Activated CD4-positive, alpha-beta T cell treated with anti-CD3 and anti-CD28 coated beads for 36 hours (primary cell): ENCODE measurements at places on chromosomes 13 and 19.

DNA sequence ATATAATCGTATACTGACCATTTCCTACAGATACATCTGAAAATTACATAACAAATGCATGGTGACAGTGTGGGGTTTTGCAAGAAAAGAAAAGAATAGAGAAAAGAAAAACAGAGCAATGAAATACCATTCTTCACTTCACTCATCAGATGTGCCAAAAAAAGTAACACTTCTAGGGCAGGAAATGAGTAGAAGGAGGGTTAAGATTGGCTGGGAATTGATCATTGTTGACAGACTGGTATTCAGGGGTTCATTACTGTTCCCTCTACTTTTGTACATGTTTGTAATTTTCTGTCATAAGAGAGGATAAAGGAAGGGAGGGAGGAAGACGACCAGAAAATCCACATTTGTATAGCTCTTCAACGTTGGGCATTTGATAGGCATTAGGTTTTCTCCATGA is 31.5 kb downstream of the ABCC4 start:
- no peak for DNase-seq

GRCh38 chr19:1189419-1189818 is 15.4 kb upstream of the SBNO2 start:
- DNase-seq = peak; percentile 85

DNA sequence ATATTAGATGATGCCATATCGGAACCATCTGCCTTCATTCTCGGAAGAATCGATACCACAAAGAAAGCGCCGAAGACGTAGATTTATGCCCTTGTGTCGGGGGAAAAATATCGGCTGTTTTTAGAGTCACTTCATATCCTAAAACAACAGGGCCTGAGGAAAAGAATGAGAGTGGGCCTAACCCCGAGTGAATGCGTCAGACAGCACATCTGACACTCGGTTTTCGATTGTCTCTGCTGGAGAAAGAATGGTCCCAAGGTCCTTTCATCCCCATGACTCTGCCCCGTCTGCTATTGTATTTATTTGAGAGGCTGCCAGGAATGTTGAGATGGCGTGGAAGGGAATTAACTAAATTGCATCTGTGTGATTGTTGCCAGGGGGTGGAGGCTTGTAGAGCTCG is 46.1 kb downstream of the CHST8 start:
- no peak for DNase-seq

- no peak for DNase-seq
Measured at GRCh38 chr19:52679598-52679997, 41.4 kb upstream of the ZNF83 start.

DNA sequence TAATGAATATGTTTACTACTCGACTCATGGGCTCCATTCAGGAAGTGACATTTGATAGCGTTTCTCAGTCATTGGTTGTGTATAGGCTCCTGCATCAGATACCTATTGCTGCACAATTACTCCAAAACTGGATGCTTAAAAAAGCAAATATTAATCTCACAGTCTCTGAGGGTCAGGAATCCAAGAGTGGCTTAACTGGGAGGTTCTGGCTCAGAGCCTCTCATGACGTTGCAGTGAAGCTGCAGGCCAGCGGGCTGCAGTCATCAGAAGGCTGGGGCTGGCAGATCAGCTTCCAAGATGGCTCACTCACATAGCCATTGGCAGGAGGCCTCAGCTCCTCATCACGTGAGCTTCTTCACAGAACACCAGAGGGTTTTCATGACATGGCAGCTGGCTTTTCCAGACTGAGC is 525.1 kb upstream of the NBEA start:
- DNase-seq = no peak

DNA sequence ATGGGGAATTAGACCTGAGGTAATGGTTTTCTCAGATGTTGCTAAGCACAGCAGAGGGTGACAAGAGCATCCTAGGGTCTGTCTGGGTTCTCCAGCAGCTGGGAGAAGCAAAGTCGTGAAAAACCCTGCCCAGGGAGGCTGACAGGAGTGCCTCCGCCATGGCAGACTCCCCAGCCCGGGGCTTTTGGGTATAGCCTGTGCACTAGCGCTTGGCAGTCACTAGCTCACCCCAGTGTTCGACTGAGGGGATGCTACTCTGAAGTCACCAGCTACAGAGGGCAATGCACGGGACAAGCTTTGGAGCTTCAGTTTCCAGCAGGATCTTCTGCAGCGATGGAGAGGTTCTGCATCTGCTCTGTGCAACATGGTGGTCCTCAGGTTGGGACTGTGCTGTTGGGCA is 87.5 kb downstream of the ING1 start:
- peak; percentile 25 for DNase-seq

- no peak for DNase-seq
Measured at GRCh38 chr19:18659281-18660050, 22.6 kb downstream of the KLHL26 start.

DNA sequence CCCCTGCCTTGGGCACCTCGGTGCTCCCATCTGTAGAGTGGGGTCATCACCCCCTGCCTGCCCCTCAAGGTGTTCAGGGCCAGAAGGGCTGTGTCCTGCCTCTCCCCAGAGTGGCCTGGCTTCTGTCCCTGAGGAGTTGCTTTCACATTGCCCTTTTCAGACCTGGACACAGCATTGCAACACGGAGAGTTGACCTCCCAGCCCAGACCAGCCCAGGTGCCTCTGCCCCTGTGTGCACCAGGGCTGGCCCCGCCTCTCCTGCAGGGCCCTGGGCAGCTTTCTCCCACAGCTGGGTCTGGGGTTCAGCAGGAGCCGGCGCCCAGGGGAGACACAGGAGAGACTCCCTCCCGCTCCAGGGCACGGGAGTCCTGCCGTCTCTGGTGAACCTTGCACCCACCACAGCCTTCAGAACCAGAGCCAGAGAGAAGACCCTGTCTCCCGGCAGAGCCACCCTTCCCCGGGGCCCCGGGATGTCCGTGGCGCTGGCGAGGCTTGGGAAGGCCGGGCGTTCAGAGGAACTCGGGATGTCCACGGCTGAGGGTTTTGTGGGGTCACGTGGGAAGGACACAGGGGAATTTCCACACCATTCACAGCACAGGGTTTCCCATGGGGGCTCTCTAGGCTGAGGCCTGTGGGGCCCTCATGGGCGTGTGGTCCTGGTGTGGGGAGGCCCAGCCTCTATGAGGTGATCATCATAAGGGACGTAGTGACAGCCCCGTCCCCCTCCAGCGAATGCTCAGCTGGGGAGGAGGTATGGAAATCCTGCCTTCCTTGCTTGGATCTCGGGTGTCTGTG is 23.2 kb downstream of the C13orf46 start:
- no peak for DNase-seq

DNA sequence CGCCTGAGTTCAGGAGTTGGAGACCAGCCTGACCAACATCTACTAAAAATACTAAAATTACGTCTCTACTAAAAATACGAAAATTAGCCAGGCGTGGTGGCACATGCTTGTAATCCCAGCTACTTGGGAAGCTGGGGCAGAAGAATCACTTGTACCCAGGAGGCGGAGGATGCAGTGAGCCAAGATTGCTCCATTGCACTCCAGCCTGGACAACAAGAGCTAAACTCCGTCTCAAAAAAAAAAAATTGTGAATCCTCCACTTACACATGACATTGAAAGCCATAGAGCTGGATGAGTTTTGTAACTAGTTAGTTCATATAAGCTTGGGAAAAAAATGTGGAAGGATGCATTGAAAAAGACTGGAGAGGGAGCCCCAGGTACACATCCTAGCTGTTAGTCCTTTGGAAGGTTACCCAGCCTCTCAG is 452 bp upstream of the PSMD8 start:
- no peak for DNase-seq
